ENCODE measurements at places on chromosomes 5 and 9.

DNA sequence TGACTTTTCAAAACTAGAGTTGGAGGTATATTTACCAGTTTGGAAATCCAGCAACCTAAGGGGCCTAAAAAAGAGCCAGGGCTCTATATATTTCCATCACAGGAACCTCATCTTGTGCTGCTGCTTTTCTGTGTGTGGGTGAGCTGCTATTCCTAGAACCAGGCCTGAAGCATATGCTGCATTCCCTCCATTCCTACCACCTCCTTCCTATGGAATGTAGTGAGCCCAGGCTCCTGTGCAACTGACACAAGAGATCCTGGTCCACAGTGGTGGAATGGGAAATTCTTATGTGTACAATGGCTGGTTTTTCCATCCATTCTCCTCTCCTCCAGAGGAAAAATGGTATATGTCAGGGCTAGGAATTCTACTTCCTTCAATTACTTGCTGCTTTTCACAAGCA is 39.1 kb downstream of the SPEF2 start:
- peak; percentile 21 for DNase-seq

DNA sequence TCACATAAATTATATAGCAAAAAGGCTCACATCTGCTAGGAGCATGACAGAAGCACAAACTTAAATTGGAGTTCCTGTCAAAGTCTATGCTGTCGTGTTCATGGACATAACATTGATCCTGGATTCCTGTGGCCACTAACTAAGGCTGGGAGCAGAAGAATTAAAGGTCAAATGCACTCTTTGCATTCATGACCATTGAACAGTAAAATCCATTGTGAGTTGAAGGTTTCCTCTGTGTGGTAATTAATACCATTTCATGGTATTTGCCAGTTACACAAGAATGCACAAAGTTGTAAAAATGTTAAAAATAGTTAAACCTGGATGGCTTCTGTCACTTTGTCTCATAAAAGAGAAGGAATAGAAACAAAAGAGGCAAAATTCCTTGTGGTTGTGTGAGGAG is 242.6 kb downstream of the NPR3 start:
- DNase-seq = no peak

DNA sequence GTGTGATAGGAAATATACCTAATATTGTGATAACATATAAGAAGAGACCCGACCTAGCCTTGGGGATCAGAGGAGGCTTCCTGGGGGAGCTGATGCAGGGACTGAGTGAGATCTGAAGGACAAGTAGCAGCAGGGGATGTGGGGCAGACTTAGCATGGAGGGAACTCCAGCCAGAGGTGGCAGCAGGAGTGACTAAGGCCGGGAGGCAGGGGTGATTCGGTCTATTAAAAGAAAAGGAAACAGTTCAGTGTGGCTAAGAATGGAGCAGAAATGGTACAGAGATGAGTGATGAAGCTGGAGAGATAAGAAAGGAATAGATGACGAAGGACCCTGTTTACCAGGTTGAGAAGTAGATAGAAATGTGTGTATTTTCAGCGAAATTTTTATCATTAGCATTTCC is 408.8 kb downstream of the ENC1 start:
- no peak for DNase-seq

DNA sequence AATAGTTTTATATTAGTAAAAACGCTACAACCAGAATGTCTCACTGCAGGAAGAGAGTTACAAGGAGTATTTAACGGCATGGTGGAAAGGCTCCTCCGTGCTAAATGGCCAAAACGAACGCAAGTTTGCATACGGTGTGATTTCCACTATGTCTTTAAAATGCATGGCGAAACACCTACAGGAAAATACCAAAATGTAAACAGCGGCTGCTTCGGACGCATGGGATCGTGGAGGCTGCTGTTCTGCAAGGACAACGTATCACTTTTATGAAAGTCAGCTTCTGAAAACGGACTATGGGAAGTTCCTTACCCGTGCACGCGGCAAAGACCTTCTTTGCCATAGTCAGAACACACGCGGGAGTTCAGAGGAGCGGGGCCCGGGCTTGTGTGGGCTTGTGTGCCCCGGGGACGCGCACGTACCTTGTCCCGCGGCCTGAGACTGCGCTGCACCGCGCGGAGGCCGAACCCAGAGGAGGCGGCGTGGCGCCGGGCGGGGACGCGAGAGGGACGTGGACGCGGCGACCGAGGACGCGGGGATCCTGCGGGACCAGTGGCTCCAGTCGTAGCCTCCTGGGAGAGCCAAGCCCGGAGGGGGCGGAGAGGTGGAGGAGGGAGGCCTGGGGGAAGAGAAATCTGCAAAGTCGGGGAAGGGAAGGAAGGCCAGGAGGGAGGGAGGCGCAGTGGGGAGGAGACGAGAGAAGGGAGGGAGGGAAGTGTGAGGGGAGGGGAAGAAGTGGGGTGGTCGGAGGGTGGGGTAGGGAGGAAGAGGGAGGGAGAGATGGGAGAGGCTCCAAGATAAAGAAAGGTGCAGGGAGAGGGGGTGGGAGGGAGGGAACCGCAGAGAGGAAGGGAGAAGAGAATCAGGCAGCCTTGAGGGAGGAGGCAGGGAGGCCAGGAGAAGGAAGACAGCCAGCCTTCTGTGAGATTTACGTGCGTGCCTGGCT is at the start of gene CMBL:
Gene CMBL (minus strand): TSS at position 697 of the 943 bp plus-strand sequence. CDS start 17,140 bp downstream, outside the sequence.
- peak; percentile 75 for DNase-seq

- DNase-seq = no peak
Measured at GRCh38 chr5:14753947-14754346, 89.4 kb downstream of the OTULIN start.

- DNase-seq = no peak
Measured at GRCh38 chr5:33966805-33967204, 17.7 kb downstream of the SLC45A2 start.

DNA sequence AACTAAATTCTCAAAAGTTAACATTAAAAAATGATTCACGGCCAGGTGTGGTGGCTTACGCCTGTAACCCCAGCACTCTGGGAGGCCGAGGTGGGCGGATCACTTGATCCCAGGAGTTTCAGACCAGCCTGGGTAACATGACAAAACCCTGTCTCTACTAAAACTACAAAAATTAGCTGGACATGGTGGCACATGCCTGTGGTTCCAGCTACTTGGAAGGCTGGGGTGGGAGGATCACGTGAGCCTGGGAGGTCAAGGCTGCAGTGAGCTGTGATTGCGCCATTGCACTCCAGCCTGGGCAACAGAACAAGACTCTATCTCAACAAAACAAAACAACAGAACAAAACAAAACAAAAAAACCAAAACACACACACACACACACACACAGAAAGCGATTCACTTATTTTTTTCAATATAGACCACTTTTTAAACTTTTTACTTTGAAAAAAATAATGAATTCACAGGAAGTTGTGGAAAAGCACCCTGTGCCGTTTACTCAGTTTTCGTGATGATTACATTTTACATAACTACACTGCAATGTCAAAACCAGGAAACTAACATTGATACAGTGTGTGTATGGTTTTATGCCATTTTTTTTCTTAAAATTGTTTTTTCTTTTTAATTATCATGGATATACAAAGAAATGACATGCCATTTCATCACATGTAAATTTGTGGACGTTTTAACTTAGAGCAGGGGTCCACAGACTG is 73.7 kb downstream of the TENT4A start:
- DNase-seq = no peak

DNA sequence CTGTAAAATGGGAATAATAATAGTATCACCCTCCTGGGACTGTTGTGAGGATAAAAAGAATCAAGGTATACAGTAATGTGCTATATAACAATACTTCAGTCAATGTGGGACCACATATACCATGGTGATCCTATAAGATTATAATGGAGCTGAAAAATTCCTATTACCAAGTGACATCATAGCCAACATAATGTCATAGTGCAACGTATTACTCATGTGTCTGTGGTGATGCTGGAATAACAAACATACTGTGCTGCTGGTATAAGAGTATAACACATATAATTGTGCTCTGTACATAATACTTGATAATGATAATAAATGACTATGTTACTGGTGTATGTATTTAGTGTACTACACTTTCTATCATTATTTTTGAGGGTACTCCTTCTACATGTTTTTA is 38.1 kb downstream of the LIFR start:
- DNase-seq = no peak

DNA sequence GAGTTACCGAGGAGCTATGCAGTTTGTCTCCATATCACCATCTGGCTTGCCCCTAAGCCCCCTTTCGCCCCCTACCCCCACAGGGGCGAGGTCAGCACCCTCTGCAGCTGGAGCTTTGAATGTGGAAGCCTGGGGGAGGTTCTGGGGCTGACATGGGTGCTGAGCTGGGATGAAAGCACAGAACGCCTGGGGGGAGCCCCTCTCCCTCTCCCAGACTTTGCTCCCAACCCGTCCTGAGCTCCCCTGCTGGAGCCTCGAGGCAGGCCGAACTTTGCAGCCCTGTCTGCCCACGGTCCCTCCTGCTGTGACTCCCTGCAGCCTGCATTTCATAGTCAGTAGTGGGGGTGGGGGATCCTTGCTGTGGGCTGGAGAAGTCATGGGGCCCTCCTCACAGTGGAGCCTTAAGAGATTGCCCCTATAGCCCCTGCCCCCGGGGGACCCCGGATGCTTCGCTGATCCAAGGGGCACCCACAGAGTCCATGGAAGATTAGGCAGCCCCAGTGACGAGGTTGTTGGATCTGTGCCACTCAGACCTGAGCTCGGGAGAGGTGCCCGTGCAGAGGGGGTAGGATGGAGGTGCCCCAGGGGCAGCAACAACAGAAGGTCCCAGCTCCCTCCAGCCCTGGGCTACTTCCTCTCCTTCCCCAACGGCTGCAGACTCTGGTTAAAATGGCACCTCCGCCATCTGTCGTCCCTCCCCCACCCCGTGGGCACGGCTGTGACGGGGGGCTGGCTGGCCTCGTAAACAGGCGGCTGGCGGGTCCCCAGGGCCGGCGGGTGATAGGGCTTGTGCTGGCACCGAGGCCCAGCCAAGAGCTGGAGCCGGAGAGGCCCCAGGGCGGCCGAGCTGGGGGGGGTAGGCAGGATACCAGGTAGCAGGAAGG is 162.0 kb downstream of the C9orf50 start:
- DNase-seq = no peak

- peak; percentile 54 for DNase-seq
Measured at GRCh38 chr9:8599937-8600336, 800.4 kb upstream of the DMAC1 start.

Measured in iPS-NIHi11 (cell line).